ENCODE measurements at places on chromosomes 11 and 22.
A peak's percentile ranks its signal among the peaks of the same experiment; 100 is the strongest.

GRCh38 chr11:12789596-12790215 is 115.5 kb downstream of the TEAD1 start:
- no peak for DNase-seq

DNA sequence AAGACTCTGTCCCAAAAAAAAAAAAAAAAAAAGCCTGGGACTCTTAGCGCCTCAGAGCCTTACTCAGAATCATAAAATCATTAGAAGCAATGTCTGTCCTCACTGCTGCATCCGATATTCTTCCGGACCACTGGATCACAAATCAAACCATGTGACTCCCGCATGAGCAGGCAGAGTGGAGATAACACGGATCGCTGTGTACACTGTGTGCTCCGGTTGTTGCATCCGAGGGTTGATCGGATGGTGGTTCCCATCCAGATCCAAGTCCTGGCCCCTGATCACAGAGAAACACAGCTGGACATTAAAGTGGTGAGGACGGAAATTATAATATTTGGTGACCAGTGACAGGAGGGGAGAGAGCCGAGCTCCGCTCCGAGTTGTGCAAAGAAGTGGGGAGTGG is 9.7 kb upstream of the TXNRD2 start:
- no peak for DNase-seq

DNA sequence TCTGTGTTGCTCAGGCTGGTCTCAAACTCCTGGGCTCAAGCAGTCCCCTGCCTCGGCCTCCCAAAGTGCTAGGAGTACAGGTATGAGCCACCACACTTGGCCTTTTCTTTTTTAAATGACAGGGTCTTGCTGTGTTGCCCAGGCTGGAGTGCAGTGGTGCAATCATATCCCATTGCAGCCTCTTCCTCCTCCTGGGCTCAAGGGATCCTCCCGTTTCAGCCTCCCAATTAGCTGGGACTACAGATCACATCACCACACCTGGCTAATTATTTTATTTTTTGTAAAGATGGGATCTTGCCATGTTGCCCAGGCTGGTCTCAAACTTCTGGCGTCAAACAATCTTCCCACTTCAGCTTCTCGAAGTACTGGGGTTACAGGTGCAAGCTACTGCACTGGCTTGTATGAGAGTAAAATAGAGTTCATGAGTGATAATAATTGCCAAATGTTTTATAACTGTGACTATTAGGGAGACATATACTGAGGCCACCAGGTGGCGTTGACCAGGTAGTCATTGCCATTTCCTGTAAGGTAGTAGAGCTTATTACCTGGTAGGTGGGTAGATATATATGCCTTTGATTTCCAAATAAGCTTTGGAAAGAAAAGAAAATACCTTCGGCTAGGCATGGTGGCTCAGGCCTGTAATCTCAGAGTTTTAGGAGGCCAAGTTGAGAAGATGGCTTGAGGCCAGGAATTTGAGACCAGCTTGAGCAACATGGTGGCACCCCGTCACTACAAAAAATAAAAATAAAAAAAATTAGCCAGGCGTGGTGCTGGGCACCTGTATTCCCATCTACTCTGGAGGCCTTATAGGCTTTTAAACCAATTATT is 5.4 kb downstream of the FDX1 start:
- no peak for DNase-seq

DNA sequence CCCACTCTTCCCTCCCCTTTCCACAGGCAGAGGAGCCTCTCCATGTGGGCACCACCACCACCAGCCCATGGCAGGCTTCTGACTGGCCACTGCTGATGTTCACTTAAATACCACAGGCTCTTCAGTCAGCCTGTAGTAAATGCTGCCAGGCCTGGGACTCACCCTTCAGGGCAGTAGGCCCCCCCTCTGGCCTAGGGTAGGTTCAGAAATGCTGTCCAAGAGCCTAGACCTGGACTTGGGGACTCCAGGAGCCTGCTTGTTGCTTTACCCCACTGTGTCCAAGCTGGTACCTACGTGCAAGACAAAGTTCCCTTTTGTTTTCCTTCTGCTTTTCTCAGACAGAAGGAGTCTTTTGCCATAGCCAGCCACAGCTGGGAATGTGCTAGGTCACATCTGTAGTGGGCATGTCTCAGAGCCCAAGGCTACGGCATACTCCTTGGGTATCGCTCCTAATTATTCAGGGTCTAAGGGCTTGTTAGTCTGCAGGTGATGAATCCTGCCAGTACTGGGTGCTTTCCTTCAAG is 38.6 kb downstream of the TMEM135 start:
- DNase-seq: no peak

DNA sequence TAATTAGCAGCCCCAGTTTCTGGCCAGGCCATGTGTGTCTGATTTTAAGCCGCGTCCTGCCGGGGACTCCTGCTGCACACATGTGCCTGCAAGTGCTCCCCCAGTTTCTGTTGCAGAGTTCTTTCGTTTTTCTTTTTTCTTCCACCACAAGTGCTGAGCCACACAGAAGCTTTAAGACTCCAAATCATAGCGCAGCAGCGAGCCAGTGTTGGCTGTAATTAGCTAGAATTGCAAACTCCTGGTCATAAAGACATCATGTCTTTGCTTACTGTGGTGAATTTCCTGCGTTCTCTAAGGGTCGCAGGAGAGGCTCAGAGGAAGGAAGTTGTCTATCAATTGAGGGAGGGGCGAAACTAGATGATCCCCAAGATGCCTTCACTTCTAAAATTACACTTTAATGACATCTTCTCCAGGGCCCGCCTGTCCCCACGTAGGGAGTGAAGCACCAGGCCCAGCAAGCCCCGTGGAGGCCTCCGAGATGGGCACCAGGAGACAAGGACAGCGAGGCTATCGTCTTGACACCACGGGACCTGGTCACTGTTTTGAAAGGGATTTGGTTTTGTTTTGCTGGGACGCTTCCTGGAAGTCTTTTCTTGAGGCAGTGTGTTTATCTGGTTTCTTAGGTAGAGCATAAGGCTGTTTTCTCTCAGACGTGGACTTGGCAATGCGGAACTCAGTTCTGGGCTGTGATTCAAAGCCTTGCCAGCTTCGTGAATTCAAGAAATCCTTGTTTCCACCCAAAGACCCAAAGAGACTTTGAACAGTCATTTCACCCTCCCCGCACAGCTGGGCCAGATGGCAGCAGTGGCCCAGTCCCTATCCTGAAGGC is 71.8 kb downstream of the UBASH3B start:
- DNase-seq: peak; percentile 49

GRCh38 chr22:48035897-48036296 is 1273.4 kb downstream of the TBC1D22A start:
- DNase-seq: no peak

GRCh38 chr22:38819387-38819940 is 24.4 kb downstream of the NPTXR start:
- DNase-seq: no peak

- DNase-seq: no peak
These were observed 45.4 kb upstream of the MYOD1 start for GRCh38 chr11:17673951-17674350.

DNA sequence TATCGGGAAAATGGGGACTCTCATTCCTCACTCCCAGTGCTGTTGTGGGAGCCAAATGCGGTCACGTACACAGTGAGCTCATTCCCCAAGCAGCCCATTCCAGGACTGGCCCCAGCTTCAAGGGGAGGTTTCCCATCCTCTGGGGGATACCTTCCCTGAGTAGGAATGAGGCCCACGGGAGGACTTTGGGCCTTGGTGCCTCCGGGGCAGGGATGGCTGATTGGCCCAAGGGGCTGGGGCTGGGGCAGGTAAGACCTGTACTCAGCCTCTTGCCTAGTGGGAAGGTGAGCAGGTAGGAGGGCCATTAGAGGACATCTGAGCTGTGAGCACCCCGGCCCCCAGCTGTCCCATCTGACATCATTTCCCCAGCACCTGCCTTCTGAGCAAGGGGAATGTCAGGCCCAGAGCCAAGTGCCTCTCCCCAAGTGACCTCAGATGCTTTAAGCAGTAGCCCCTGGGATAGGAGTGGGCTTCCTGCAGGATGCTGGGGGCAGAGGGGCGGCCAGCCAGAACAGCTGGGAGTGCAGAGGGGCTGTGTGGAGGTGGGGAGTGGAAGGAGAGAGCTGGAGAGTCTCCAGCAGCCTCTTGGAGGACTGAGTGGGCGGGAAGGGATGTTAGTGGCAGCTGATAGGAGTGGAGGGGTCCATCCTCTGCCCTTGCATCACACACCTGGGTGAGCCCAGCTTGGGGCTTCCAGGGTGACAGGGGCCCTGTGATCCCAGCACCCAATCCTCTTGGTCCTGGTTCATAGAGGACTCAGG is 58.4 kb downstream of the CD82 start:
- DNase-seq: no peak

DNA sequence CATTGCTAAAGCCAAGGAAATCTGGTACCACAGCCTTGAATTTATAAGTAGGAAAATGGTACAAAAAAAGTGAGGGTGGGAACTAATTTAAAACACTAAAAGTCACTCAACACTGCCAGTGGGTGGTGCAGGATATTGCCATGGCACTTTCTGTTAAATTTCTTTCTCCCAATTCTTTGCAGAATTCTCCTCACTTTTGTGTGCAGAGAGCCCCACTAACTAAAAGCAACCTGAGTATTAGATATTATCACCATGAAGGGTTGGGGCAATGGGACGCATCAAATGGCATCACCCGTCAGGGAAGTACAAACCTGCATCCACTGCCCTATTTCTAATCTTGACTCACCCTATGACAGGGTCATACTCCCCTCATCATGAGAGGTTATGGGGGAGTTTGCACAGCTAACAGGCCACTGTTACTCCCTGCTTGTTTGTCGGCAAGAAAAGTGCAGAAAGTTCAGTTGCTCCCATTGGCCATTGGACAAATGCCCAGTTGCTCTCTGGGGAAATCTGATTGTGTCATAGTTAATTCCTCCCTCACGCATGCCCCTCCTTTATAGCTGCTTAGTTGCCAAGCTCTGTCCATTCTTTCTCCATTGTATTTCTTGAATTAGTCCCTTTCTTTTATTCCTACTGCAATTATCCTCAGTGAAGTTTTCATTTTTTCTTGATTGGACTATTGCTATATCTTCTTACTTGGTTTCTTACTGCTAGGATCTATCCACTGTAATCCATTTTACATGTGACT is 93.8 kb upstream of the BLID start:
- no peak for DNase-seq

- no peak for DNase-seq
These were observed 73.7 kb upstream of the PTPN5 start for GRCh38 chr11:18865261-18865660.

DNA sequence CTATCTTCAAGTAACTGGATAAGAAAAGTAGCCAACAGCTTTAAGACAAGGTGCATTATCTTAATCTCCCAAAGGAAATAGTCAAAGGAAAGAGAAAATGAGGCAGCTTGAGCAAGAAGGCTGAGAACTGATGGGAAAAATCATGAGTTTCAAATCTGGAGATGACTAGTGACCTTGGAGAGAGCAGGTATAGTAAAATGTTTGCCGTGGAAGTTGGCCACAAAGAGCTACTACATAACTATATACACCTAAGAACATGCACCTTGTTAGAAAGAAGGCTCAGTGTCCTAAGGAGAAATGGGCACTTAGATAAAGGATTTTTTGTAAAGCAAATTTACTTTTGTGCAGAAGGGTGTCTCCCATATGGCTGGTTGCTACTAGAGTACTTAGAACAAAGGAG is 80.8 kb upstream of the FSHB start:
- DNase-seq: no peak

DNA sequence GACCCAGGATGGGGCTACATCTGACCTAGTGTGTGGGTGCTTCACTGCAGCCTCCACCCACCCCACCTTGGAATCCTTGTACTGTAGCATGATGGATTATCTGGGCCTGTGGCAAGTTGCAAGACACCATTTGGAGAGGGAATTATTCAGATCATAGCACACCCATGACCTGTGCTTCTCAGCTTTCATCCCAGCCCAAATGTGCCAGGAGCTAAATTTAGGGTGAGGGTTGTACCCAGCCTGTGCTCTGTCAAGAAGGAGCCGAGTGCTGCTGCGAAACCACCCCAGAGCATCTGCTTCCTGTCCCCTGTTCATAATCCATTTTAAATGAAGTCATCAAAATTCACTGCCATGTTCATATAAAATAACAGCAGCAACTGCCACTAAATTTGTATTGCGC is 394.5 kb downstream of the SHANK2 start:
- DNase-seq: no peak

GRCh38 chr11:6992026-6992425 is 28.1 kb downstream of the ZNF214 start:
- no peak for DNase-seq

DNA sequence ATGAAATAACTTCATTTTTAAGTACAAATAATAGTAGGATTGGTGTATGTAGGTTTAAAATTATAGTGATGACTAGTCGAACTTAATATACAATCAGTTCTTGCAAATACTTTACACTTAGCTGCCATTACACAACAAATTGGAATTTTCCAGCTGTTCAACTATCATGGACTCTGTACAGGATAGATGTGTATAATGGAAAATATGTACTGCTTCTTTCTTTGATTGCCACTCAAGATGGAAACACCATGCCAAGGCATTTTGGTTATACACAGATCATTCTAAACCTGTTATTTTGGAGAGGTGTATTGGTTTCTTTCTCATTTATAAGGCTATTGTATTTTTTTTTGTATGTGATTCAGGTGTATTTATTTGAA is 24.4 kb upstream of the CRTAM start:
- DNase-seq: no peak

- DNase-seq: no peak
These were observed 951.1 kb downstream of the LRRC4C start for GRCh38 chr11:40508303-40508702.

GRCh38 chr11:128579798-128580504 is 7.4 kb downstream of the ETS1 start:
- DNase-seq: no peak

GRCh38 chr11:85779956-85780640 is 30.8 kb downstream of the SYTL2 start:
- DNase-seq: no peak

- no peak for DNase-seq
These were observed 38.0 kb downstream of the C2CD3 start for GRCh38 chr11:74132833-74133232.

DNA sequence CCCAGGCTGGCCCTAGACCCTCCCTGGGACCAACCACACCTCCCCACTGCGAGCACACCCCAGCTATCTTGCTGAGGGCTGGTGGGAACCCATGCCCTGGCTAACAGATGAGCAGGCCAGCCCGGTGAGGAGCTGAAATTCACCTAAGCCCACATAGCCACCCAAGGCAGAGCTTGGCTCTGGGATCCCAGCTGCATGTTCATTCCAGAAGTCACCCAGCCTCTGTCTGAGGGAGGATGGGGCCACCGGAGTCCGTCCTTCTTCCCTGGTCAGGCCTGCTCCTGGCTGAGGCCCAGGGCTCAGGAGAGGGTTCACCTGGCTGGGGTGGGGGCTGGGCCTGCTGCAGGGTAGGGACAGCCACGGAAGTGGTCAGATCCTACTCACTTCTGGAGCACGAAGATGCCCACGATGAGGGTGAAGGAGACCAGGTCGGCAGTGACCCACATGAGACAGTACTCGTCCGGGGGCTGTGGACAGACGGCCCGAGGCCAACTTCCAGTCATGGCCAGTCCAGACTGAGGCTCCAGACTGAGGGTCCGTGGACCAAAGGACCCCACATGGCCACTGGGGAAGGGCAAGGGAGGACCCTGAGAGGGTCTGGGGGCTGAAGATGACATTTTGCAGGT is 6.6 kb upstream of the KLHL35 start:
- DNase-seq: no peak

- DNase-seq: no peak
These were observed 3.9 kb downstream of the RASL10A start for GRCh38 chr22:29311464-29312217.

All from stimulated activated CD4-positive, alpha-beta T cell treated with anti-CD3 and anti-CD28 coated beads, Interleukin-1b, Interleukin-23, amount 100 ng/mL, for 48 hours (primary cell).